Fibroblast of skin of scalp (primary cell): ENCODE measurements at places on chromosomes 4 and X.

GRCh38 chr4:41009411-41009810 is 204.9 kb downstream of the APBB2 start:
- DNase-seq = peak; percentile 76

DNA sequence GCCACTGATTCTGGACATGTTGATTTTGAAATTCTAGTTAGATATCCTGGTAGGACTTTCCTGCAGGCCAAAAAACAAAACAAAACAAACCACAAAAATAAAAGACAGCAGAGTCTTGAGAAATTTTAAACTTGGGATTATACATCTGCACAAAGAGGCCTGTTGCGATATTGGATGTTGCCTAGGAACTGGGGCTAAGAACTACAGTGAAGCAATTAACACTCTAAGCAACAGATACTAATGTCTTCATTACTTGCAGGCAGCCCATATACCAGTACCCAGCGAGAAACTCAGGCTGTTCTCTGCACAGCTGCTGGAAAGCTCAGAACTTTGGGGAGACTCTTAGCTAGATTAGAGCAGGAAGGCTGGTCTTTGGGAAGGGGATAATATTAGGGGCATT is 69.1 kb upstream of the SCOC start:
- no peak for DNase-seq

DNA sequence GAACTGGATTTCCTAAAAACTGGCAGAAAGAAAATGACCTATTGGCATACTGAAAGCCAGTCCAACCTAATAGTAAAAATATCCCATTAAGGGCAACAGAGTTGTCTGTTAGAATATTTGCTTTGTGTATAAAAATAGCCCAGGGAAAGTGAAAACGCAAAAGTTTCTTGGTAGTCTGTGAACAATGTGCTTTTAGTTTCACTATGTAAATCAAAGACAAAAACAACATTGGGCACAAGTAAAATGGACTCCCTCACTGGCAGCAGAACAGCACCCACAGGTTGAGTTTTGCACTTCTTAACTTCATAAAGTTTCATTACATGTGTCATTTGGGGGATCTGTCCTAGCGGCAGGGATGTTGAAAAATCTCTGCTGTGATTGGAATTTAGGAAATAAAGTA is 4.3 kb upstream of the FGG start:
- DNase-seq = no peak

DNA sequence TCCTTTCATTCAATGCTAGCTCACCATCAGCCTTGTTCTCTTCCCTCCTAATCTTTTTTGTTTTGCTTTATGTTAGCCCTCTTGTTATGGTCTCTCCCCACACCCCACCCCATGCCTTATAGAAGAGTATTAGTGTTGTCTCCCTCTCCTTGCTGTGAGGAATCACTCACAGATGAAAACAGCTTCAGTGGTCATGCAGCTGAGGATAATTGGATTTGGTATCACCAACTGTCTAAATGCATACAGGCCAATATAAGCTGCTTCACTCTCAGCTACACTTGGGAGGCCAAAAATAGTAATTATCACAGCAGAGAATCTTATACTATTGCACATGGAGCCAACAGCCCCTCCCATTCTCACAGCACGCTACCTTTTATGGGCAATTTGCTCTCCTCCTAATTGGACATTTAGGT is 494.6 kb upstream of the FAM241A start:
- DNase-seq = no peak

DNA sequence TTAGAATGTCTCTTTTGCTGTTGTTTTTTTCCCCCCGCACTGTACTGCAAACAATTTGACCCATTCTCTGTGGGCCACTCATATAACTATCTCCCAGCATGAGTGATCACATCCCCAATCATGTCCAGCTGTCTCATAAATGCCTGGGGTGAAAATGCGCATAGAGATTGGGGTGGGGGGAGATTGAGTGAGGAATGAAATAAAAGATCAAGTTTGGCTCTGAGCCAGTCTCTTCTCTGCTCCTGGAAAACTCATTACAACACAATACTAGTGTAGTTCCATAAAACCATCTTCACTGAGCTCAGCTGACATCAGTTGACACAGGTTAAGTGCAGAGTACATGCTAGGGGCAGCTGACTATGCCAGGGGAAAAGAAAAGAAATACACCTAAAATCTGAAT is 96.9 kb downstream of the EGF start:
- DNase-seq = no peak

- no peak for DNase-seq
These were observed 159.4 kb downstream of the MGST2 start for GRCh38 chr4:139824882-139825522.

GRCh38 chr4:8171984-8172924 is 13.6 kb upstream of the ABLIM2 start:
- DNase-seq = no peak

GRCh38 chrX:23720117-23720677 is 22.9 kb downstream of the ACOT9 start:
- DNase-seq = no peak

DNA sequence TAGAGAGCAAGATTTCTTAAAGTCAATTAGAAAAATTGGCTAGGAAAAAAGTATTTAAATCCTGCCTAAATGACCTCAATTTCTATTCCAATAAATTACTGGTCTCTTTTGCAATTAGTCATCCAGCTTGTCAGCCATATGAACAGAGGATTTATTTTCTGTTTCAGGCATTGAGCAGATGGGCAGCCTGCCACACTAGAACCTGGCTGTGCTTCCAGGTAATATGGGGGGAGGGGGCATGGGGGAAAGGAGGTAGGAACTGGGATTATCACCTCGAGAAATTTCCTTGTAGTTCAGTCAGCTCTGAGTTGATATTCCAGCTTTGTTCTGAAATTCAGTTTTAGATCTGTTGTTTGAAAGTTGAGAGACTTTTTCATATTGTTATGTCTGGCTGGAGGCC is 206.3 kb upstream of the LCORL start:
- no peak for DNase-seq

- no peak for DNase-seq
These were observed 161.8 kb downstream of the FAM47A start for GRCh38 chrX:33970028-33970967.

GRCh38 chr4:39814403-39815185 is 116.7 kb downstream of the UBE2K start:
- peak; percentile 21 for DNase-seq

- no peak for DNase-seq
These were observed 27.5 kb upstream of the GPR78 start for GRCh38 chr4:8552581-8553205.

DNA sequence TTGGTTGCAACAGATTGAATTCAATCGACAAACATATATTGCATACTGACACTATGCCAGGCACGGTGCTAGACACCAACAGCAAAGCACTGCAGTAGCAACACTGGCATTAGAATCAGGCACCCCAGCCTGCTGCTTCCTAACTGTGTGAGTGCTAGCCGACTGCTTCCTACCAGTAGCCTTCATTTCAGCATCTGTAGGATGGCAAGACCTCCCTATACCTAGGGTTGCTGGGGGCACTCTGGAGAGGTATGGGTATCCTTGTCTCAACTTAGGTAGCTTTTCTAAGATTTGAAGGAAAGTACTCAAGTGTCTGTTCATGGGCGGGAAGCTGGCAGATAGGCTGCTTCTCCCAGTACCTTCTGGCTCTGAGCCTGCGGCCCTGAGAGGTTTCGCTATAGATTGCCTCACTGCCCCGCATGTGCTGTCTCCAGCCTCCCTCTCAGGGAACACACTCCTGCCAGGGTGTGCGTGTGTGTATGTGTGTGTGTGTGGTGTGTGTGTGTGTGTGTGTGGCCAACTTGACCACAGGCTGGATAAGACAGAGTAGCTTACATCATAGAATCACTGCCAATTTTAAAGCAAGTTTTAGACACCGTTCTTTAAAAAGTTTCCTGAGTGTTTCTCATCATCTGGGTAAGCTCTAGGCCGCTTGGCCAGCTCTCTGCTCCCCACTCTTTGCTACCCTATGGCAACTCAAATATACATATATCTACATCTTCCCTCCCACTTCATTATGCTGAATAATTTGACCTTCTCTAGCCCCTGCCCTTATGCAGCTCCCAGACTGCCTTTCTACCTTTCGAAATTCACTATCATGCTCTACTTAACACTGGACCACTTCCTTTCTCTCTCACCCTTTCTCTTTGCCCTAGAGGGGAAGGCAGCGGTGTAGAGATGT is 97.0 kb upstream of the PJA1 start:
- peak; percentile 18 for DNase-seq

GRCh38 chrX:17397074-17397473 is 22.1 kb downstream of the NHS start:
- DNase-seq = peak; percentile 74

DNA sequence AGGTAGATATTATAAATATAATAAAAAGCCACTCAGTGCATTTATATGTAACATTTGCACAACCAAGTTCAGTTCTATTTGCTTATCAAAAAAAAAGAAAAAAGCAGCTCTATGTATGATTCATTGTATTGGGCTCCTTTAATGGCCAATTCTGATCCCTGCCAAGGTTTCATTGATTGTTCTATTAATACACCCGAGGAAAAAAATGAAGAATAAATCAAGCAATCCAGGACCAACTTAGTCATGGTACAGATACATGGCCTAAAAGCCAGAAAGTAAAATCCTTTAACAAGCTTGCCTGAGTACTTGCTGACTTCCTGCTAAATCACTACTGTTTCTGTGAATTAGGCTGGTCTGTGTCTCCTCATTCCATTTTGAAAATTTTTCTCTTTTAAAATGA is 77.6 kb upstream of the PCDH7 start:
- no peak for DNase-seq

DNA sequence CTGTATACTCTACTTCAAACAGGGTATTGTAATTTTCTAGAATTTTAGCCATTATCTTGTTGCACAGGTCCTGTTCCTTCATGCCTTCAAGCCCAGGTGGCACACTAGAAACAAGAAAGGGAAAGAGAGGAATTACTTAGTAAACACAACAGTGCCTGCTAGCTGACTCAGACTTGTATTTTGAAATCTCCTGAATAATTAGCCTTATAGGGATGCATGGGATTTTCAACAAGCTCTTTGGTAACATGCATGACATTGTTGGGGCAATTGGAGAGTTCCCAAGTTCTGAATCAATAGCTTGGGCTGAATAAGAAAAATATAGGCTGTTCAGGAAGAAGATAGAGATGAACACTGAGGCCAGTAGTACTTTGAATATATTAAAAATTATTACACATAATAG is 118.8 kb downstream of the FAM13A start:
- DNase-seq = peak; percentile 91

- no peak for DNase-seq
These were observed 74.8 kb downstream of the GPAT3 start for GRCh38 chr4:83610729-83611128.

- DNase-seq = peak; percentile 78
These were observed 257.6 kb upstream of the CLNK start for GRCh38 chr4:10942156-10942555.

DNA sequence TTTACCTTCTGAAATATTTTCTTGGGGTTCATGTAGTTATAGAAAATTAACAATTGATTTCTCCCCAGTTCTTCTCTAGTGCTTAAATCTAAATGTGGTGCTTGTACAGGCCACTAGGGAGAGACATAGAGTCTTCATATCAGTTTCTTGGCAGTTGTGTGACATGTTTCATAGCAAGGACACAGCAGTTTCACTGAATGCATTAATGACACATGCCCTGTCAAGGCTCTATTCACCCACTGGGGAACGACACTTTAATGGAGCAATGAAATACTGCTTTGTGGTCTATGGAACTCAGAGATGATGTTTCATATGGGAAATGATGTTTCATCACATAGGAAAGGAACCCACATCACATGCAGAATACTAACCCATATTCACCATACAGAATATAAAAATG is 2.8 kb downstream of the VEGFC start:
- DNase-seq = peak; percentile 91

GRCh38 chrX:49627086-49627777 is 28.4 kb downstream of the GAGE1 start:
- DNase-seq = peak; percentile 5

- no peak for DNase-seq
These were observed 24.9 kb downstream of the TMEM131L start for GRCh38 chr4:153490985-153491483.

GRCh38 chr4:85423431-85423830 is 51.5 kb upstream of the ARHGAP24 start:
- no peak for DNase-seq

DNA sequence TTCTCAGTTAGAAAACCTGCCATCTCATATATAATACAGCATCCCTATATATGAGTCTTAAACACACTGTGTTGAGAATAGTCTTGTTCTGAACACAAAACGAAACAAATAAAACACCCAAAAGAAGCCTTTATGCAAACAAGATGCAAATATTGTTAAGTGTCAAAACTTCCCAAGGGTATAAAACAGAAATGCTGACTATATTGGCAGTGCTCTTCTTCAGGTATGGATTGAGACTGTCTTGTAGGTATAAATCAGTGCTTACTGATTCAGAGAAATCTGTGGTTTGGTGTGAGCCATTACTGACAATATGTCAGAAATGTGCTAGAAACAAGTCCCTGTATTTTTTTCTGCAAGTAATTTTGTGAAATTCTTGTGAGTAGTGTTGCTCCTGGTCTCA is 82.8 kb upstream of the CTSO start:
- DNase-seq = no peak

GRCh38 chr4:80538276-80538926 is 202.9 kb downstream of the CFAP299 start:
- DNase-seq = no peak

GRCh38 chr4:32025851-32026459 is 1305.8 kb downstream of the PCDH7 start:
- peak; percentile 47 for DNase-seq

DNA sequence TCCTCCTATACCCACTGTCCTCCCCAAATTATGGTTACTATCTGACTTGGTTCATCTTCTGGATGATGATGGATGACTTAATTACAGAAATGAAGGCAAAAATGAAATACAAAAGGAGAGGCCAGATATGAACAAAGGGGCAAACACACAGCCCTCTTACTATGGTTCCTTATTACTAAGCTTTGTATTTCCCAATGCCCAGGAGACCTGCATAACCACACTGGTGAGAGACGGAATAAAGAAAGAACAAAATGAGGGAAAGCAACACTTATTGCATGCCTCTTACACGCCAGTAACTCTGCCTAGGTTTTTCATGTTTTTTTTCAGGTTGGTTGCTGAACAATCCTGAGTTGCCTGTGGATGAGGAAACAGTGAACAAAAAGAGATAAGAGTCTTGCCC is 120.5 kb downstream of the SLC10A7 start:
- peak; percentile 17 for DNase-seq

DNA sequence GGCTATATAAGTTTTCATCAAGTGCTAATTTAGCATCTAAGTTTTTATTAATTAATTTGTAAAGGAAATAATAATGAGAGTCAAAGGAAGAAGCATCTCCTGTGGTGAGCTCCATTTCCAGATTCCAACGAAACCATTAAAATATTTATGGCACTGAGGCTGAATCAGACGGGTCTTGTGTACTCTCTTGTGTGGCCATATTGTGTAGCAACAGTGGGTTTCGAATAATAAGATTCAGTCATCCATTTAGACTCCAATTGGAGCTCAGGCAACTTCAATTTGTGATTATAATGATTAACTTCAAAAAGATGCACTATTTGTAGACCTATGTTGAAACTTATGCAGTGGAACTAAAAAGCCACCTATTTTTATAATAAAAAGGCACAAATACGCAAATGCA is 82.4 kb downstream of the SNCA start:
- peak; percentile 4 for DNase-seq

GRCh38 chr4:165461159-165461821 is 82.5 kb downstream of the CPE start:
- DNase-seq = peak; percentile 96
